ENCODE measurements at places on chromosomes 5 and 9.

DNA sequence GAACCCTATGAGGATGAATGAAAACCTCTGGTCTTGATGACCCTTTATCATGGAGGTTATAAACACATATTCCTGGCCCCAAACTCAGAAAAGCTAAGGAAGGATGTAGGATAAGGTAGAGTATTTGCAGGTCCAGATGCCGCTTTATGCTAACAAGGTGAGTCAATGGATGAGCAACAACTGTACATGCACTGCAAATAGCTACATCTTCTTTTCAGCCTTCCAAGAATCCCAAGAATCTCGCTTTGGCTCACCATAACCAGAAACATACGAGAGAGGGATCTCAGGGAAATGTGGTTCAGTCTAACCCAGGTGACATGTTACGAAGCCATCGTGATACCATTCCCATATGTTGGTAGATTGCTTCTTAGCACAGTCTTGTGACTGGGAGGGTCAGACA is 152.3 kb upstream of the ANKH start:
- no peak overlapping the region for H3K4me3 ChIP-seq
- H3K36me3 ChIP-seq, result no peaks in the 10 kb centered on the region
- peaks cover 2% of the 10 kb centered on the region for H3K27me3 ChIP-seq
- H3K27ac ChIP-seq, result no peak overlapping the region

GRCh38 chr5:96745844-96746531 is 61.8 kb downstream of the ERAP1 start:
- DNase-seq, result peak; percentile 29
- peaks cover 23% of the 10 kb centered on the region for H3K4me1 ChIP-seq
- H3K27ac ChIP-seq, result peak overlapping the region; percentile 44

DNA sequence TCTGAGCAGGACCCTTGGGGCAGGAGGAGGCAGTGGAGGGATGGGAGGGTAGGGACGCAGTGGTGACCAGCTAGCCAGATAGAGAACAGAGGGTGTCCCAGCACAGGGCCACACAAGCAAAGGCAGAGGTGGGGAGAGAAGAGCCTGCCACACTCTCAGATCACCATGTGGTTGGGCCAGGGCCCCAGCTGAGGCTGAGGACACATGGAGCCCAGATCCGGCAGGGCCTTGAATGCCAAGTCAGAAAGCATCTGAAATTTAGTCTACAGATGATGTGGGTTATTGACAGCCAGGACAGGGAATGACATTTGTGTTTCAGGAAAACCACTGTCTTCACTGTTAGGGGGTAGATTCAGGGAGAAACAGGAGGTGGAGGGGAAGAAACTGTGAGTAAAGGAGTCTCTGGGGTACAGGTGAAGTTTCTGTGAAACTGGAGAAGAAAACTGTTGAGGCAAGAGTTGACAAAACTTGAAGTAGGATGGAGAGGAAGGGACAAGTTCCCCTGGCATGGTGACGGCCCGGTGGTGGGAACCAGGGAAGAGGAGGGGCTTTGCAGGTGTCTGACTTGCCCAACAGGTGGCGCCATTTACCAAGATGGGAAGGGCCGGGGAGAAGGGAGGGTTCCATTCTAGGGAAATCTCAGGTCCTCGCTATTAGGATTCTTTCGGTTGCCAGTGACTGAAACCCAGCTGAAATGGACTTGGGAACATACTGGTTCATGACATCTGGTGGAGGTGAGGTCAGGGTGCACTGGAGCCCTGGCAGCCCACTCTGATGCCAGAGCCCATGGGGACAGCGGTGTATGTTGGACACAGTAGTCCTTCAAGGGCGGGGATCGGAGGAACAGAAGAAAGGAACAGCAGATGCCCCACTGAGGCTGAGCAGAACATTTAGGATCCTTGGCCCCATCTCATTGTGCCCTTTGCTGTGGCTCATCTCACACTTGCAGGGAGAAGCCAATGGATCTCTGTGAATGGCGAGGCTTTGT is 100.1 kb downstream of the KCNIP1 start:
- peak; percentile 34 for DNase-seq
- no peaks in the 10 kb centered on the region for H3K36me3 ChIP-seq
- no peak overlapping the region for H3K27ac ChIP-seq
- H3K4me1 ChIP-seq, result no peaks in the 10 kb centered on the region
- H3K27me3 ChIP-seq, result peaks cover 2% of the 10 kb centered on the region

DNA sequence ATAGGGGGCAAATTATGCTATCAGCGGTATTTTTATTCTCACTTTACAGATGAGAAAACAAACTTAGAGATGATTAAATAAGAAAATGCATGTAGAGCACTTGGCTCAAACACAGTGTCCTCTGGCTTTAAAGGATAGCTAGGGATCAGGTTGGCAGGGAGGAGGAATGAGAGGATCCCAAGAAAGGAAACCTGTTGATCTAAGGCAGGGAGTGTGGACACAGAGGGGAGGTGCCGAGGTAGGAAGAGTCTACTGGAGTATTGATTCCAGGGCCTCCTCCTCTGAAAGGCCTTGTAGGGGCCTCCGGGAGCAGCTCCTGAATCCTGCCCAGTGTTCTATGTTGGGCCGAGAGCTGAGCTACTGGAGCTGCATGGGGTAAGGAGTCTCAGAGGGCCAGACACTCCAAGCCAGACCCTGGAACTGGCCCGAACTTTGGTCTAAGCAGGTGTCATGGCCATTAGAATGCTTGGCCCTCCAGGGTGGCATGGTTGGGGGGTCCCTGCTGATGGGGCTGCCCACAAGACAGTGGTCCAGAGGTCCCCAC is 30.4 kb upstream of the TCF7 start:
- H3K4me1 ChIP-seq, result no peaks in the 10 kb centered on the region
- no peak overlapping the region for H3K4me3 ChIP-seq
- no peak overlapping the region for H3K27ac ChIP-seq
- DNase-seq, result no peak

- DNase-seq, result no peak
- peaks cover 3% of the 10 kb centered on the region for H3K27me3 ChIP-seq
- no peak overlapping the region for H3K4me3 ChIP-seq
- H3K36me3 ChIP-seq, result no peaks in the 10 kb centered on the region
- H3K4me1 ChIP-seq, result no peaks in the 10 kb centered on the region
Observed at GRCh38 chr5:81898403-81898802, 73.4 kb upstream of the ATG10 start.

DNA sequence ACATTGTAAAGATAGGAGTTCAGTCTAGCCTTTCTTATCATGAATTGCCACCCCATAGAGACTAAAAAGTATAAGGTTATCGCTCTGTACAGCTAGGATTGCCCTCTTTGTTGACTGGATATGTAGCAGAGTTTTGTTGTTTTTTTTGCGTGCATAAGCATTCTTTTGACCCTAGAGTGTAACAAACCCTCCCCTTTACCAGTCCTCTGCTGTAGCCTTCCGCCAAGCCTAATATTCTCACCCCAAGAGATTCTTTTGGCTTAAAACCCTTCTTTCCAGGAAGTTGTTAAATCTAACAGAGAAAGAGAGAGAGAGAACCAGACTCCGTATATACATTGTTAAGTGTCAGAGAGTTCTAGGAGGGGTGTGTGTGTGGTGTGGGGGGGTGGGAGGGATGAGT is 113.9 kb downstream of the FGF1 start:
- no peak overlapping the region for H3K27ac ChIP-seq
- no peak overlapping the region for H3K4me3 ChIP-seq
- H3K27me3 ChIP-seq, result no peaks in the 10 kb centered on the region
- H3K36me3 ChIP-seq, result no peaks in the 10 kb centered on the region
- no peaks in the 10 kb centered on the region for H3K4me1 ChIP-seq

- H3K27me3 ChIP-seq, result no peaks in the 10 kb centered on the region
- H3K4me3 ChIP-seq, result no peak overlapping the region
- no peak overlapping the region for H3K27ac ChIP-seq
- H3K36me3 ChIP-seq, result no peaks in the 10 kb centered on the region
- no peak for DNase-seq
Observed at GRCh38 chr9:95696701-95697100, 178.8 kb upstream of the ERCC6L2 start.

- DNase-seq, result no peak
- no peaks in the 10 kb centered on the region for H3K27me3 ChIP-seq
- H3K27ac ChIP-seq, result no peak overlapping the region
- no peak overlapping the region for H3K4me3 ChIP-seq
Observed at GRCh38 chr9:88651682-88652633, 117.0 kb downstream of the NXNL2 start.

- peak; percentile 88 for DNase-seq
- peaks cover 78% of the 10 kb centered on the region for H3K4me1 ChIP-seq
- H3K4me3 ChIP-seq, result no peak overlapping the region
- no peaks in the 10 kb centered on the region for H3K27me3 ChIP-seq
- peak overlapping the region; percentile 76 for H3K27ac ChIP-seq
Observed at GRCh38 chr5:76787237-76787636, 31.6 kb upstream of the F2RL1 start.

DNA sequence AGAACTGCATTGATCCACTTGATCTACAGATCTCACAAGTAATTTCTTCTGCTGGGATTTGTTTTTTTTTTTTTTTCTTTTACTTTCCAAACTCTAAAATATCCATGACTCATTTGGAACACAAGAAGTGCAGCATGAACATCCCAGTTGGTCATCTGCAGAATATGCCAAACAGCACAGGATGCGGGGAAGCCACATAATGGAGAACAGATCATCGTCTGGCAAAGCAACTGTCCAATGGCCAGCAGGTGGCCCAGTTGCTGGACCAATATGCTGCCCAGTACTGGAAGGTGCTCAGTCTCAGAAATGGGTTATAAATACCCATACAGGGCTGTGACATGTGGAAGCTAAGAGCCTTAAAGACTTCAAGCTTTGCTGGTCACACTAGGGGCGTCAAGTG is 221.3 kb upstream of the TAS2R1 start:
- no peak for DNase-seq
- H3K4me1 ChIP-seq, result no peaks in the 10 kb centered on the region
- no peaks in the 10 kb centered on the region for H3K36me3 ChIP-seq
- H3K27me3 ChIP-seq, result no peaks in the 10 kb centered on the region
- no peak overlapping the region for H3K27ac ChIP-seq

- peak overlapping the region; percentile 99 for H3K27ac ChIP-seq
- H3K4me3 ChIP-seq, result no peak overlapping the region
- H3K27me3 ChIP-seq, result no peaks in the 10 kb centered on the region
- no peaks in the 10 kb centered on the region for H3K36me3 ChIP-seq
- peaks cover 24% of the 10 kb centered on the region for H3K4me1 ChIP-seq
- peak; percentile 90 for DNase-seq
Observed at GRCh38 chr5:91281401-91281800, 101.7 kb downstream of the ARRDC3 start.

DNA sequence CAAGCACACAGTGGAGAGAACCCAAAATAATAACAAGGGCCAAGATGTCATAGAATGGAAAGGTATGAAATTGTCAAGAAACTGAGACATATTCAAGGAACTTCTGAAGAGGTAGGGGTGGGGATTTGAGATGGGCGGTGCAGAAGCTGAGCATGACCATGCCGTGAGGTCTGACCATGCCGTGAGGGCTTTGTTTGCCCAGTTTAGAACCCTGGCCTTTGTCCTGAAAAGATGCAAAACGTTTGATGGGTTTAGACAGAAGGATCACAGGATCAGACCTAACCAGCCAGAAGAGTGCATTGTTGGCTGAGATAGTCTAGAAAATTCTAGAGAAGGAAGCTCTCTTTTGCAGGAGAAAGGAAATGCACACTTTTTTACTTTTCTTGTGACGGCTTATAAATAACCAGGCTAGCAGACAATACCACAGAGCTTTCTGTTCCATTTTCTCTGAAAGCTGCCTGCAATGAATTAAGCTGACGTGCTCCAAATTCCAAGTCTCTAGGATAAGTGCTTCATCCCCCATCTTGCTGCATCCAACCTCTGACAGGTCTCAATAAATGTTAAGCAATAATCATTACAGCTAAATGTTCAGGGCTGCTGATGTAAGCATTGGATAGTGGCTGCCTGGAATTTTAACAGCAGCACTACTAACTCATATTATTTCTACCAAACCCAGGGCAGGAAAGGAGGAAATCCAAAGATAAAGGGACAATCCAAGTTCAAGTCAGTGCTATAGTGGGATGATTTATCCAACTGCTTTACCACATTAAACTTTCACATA is 110.9 kb upstream of the IL6ST start:
- H3K27ac ChIP-seq, result no peak overlapping the region
- H3K27me3 ChIP-seq, result no peaks in the 10 kb centered on the region
- DNase-seq, result peak; percentile 60
- H3K4me3 ChIP-seq, result no peak overlapping the region

DNA sequence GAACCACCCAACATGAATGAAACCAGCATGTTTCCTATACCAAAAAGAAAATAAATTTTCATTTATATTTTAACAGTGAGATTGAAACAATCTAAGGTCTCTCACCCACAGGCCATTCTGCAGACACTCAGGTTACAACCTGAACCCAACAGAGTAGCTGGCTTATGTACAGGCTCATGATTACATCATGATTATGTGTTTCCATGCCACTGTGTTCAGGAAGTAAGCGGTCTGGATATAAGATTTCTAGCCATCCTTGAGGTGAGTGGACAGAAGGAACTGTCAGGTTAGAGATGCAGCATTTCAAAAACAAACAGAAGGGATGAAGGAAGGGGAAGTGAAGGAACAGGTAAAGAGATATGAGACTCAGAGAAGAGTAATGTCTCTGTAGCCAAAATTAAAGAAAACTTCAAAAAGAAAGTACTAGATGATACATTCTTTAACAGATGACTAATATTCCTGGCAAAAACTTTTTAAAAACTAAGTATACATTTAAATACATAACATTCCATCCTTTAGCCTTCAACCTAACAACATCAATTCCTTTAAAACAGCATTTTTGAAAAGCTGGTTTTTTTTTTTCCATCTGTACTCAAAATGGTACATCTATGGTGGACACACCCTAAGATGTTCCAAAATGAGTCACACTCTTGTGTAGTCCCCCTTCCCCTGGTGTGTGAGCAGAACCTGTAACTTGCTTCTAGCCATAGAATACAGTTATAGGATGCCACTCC is 119.8 kb downstream of the LPAR1 start:
- no peaks in the 10 kb centered on the region for H3K36me3 ChIP-seq
- H3K4me3 ChIP-seq, result no peak overlapping the region
- no peaks in the 10 kb centered on the region for H3K4me1 ChIP-seq
- H3K27ac ChIP-seq, result no peak overlapping the region
- DNase-seq, result no peak
- no peaks in the 10 kb centered on the region for H3K27me3 ChIP-seq

Measured in endothelial cell of umbilical vein (primary cell).